Smooth muscle cell of bladder (primary cell): ENCODE measurements at places on chromosomes 2 and 18. TPM values are rescaled to one million over a fixed set of nuclear protein-coding genes. Genes with fewer than 3 reads are reported as not detected.

The LOXHD1 gene
- under 0.01 TPM in 1 of 2 replicates, not detected in the other for total RNA-seq

The INO80B gene
- total RNA-seq, result 14.9 and 16.4 TPM in 2 replicates

The OTOS gene
- not detected in 2 replicates for total RNA-seq

The TEX44 gene
- total RNA-seq, result not detected in 2 replicates

The SFT2D3 gene
- total RNA-seq, result 3.5 and 3.8 TPM in 2 replicates

The MERTK gene
- total RNA-seq, result 0.14 and 0.28 TPM in 2 replicates

The MAP2 gene
- 0.37 and 0.71 TPM in 2 replicates for total RNA-seq

The DTNB gene
- total RNA-seq, result 2.5 and 3.4 TPM in 2 replicates

The G6PC2 gene
- not detected in 2 replicates for total RNA-seq

The COL4A4 gene
- 0.14 and 0.65 TPM in 2 replicates for total RNA-seq

The DARS1 gene
- 75.5 and 118 TPM in 2 replicates for total RNA-seq

The UNC50 gene
- 50.8 and 68.7 TPM in 2 replicates for total RNA-seq
